ENCODE measurements at places on chromosomes 16 and 17. TPM values are rescaled to one million over a fixed set of nuclear protein-coding genes. Genes with fewer than 3 reads are reported as not detected.

SSH2 gene
- polyA plus RNA-seq: 32.6 TPM

ABAT gene
- 1.7 TPM for polyA plus RNA-seq

EMC8 gene
- polyA plus RNA-seq: 27.2 TPM

DNA sequence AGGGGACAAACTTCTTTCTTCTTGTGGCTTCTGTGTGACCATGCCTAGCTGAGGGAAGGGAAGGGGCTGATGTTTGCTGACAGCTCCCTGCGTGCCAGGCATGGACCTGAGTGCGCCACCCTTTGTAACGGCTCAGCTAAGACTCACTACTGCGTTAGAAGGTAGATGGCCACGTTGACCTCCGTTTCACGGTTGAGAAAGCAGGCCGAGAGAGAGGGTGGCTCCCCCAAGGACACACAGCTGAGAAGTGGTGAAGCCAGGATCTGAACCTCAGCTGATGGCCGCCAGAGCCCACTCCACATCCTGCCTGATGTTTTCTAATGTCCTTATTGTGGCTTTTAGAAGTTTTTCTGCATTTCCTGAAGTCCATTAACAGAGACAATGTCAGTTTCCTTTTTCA, 45.1 kb downstream of the RGS9 start:
- no peak for DNase-seq

HCRT gene
- not detected for polyA plus RNA-seq

GRCh38 chr17:18314059-18314730, 599 bp downstream of the TOP3A start:
- DNase-seq: peak; percentile 18

- DNase-seq: no peak
Observed at GRCh38 chr17:76484228-76484725, 16.9 kb downstream of the AANAT start.

GRCh38 chr17:57833179-57833939, 16.5 kb downstream of the MRPS23 start:
- DNase-seq: peak; percentile 65

GRCh38 chr16:78098595-78099270, 721 bp upstream of the WWOX start:
- DNase-seq: no peak

EMP2 gene
- not detected for polyA plus RNA-seq

DNA sequence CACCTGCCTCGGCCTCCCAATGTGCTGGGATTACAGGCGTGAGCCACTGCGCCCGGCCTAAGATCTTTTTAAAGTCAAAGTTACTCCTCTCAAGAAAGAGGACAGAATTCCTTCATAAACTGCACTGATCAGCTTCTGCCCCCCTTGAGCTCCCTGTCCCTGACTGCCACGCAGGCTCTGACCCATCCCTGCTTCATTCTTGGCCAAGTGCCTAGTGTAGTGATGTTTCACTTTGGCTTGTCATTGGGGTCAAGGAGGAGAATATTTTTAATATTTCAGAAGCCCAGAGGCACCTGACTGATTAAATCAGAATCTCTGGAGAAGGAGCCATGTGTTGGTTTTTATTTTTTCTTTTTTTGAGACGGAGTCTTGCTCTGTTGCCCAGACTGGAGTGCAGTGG, 9.1 kb downstream of the MRM1 start:
- no peak for DNase-seq

DNA sequence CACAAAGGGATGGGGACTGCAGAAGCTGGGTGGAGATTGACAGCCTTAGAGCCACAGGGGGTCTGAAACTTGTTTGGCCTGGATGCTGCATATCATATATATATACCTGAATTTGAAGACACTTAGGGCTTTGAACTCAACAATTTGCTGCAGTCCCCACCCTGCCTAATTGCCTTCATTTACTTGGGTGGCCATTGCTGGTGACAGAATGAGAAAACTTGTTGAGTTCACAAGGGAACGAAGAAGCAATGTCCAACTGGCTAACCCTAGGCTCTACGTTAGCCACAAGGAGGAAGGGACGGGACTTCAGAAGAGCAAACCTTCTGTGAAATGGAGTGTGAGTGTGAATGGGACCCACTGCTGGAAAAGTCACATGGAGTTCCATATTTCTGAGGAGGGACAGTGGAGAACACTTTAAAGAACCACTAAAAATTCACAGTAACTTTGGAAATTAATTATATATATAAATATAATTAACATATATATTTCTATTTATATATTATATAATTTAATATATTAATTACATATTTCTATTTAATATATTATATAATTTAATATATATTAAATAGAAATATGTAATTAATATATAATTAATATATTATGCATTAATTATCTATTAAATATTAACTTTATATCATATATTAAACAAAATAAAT, 215.3 kb upstream of the SOX9 start:
- DNase-seq: no peak

CTRB2 gene
- polyA plus RNA-seq: not detected

OR3A3 gene
- polyA plus RNA-seq: not detected

DNA sequence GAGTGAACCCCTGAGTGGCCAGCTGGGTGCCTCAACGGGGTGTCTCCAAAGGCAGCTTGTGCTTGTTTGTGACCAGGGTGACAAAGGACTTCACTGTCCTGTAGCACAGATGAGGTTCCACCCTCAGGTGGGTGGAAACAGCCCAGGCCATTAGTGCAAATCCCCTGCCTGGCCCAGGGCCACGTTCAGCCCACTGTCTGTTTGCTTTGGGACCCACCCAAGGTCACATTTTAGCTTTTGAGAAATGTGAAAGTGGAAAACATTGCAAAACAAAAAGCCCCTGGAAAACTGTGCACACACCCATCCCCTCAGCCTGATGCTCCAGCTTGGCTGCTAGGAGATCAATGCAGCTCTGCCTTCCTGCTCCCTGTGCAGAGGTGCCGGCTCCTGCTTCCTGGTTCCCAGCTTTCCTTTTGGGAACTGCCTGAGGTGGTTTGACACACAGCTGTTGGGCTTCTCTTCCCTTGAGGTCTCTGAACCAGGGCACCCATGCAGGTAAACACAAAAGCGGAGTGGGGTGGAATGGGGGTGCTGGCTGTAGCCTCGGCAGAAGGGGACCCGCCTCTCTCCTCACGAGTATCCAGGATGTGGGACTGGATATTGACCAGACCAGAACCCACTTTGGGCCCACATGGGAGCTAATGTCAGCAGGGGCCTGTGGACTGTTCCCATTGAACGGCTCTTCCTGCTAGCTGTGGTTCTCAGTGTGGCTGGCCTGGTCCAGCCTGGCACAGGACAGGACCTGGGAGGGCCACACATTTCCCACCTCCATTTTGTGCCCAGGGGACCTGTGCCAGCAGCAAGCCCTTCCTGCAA, 7.9 kb upstream of the SPHK1 start:
- no peak for DNase-seq

DNA sequence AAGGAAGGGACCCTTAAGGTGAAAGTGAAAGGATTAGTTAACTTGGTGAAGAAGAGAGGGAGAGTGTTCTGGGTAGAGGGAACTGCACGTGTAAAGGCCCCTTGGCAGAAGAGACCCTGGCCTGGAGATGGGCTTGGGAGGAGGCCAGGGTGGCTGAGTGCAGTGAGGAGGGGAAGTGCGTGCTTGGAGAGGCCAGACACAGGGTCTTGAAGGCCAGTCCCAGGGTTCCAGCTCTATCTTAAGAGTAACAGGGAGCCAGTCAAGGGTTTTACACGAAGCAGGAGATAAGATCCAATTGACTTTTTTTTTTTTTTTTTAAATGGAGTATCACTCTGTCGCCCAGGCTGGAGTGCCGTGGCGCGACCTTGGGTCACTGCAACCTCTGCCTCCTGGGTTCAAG, 15.2 kb upstream of the DOK4 start:
- DNase-seq: no peak

MT1M gene
- not detected for polyA plus RNA-seq

C16orf54 gene
- polyA plus RNA-seq: 20.7 TPM

- DNase-seq: peak; percentile 77
Observed at GRCh38 chr17:27455914-27456680, at the start of gene KSR1. Gene KSR1 (plus strand): TSS chr17:27456448. CDS start chr17:27456644, 196 bp downstream.

DNA sequence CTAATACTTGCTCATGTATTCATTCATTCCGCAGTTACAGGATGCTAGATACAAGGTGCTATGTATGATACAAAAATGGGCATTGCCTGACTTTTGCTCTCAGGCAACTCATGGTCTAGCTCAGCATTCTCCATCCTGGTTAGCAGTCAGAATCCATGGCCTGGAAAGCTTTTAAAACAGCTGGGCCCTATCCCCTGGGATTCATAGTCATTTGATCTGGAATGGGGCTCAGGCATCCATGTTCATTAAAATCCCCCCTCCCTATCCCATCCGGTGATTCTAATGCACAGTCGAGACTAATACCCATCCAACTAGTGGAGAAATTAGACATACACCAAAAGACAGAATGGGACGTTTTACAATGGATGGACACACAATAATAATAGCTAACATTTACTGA, 104.1 kb upstream of the TMEM132E start:
- no peak for DNase-seq

DNA sequence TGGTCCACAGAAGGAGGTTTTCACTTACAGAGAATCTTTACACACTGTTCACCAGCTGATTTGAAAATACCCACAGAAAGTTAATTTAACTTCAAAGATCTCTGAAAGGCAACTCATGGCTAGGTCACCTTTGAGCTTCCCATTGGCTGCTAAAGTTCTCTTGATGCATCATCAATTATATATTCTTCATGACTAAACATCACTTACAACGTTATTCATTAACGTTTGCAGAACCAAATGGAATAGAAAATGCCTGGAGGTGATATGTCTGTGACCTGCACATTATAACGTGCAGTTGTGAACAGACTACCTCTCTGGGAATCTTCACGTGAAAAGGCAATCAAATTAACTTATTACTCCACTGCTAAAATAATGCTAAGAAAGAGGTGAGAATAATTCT, 238.5 kb downstream of the ZFHX3 start:
- no peak for DNase-seq

DNA sequence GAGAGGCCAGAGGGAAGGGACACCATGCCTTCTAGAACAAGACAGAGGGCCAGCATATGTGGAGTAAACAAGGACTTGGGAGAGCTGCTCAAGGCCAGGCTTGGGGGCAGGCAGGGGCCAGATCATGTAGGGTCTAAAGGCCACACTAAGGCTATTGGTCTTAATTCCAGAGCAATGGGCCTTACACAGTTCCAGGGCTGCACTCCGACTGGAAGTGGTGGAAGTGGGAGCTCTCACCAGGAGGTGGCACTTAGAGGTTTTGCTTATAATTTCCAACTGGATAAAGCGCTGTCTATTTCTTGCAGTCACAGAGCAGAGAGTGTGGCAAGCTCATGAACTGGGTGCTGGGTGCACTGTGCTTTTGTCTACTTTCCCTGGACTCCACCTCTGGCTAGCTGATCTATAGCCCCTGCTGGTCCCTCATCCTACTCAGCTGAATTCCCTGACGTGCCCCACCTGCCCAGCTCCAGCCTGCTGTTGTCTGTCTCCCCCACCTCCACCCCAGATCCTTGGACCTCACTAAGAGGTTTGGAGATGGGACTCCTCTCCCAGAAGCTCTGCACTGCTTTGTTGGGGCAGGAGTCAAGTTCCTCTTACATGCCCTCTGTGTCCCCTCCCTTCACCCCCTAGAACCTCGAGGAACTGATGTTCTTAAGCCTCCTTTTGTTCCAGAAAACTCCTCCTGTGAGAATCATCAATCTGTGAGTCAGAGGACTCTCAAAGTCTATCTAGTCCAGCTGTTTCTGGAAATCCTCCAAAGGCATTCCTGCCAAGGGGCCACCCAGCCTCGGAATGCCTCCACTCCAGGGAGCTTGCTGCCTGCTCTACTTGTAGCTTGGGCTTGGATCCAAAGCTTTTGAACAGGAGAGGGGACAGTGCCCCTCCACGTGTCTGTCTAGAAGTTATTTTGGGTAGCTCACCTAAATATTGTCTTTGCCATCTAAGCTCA, 48.1 kb upstream of the KSR1 start:
- DNase-seq: no peak

GRCh38 chr16:3646348-3646920, 8.1 kb upstream of the DNASE1 start:
- DNase-seq: no peak

VWA3A gene
- polyA plus RNA-seq: not detected

DNA sequence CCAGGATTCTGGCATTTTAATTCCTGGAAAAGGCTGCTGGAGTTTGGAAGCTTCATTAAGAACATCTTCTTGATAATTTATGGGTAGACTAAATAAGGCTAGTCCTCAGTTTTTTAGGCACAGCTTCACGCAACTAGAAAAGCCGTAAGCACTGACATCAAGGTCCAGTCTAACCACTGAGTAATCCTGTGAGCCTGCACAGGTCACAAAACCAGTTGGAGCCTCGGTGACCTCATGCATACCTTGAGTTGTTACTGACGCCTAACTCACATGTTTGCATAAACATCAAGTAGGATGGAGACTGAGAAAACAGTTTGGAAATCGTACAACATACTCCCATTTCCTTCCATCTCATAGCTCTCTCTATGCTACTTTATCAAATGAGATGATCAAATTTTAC, 63.8 kb upstream of the RCVRN start:
- DNase-seq: no peak

DNA sequence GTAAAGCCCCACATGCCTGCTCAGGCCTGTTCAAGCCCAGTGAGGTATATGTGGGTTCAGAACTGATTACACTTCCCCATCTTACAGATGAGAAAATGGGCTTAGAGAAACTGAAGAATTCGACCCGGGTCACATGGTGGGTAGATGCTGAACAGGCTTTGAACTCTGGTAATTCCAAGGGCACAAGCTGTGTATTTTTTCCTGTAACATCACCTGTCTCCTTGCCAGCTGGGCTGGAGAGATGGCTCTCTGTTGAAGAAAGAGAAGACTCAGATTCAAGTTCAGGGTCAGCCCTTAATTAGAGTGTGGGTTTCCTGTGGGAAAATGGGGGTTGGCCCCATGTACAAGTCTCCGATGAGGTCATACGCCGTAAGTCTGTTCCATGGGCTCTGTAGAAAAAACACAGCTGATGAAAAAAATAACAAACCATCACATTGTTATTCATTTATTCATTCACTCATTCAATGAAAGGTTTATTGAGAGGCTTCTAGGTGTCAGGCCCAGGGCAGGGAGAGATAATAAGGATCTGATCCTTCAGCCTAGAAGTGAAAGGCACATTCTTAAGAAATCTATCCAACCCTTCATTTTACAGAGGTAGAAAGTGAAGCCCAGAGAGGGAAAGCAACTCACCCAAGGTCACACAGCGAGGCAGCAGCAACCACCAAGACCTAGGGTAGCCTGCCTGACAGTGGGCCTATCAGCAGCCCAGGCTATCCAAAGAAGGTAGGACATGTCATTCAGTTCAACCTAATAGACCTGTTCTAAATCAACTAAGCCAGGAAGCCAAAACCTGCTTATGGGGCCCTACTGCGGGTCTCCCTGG, 482.8 kb downstream of the SOX9 start:
- DNase-seq: no peak

All from naive thymus-derived CD8-positive, alpha-beta T cell (primary cell).